ENCODE measurements at places on chromosomes 4 and X.

- DNase-seq, result no peak
Measured at GRCh38 chr4:108034565-108034964, 44.9 kb downstream of the HADH start.

DNA sequence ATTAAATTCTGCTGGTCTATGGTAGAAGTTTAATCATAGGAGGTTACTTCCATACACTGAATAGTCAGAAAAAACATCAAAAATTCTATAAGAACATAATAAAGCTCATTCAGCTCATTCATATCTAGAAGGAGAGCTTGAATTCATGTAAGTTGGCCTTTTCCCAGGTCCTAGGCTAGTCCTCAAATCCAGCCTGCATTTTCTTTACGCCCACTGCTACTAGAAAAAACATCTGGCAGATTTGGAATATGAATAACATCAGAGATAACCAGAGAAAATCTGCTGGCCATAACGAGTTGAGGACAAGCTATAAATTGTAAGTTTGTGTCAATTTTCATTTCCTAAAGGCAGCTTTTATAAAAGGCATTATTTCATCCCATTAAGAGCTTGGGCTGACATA, 95.5 kb downstream of the MXRA5 start:
- DNase-seq, result no peak

GRCh38 chr4:24060932-24061331, 171.1 kb upstream of the PPARGC1A start:
- no peak for DNase-seq

- no peak for DNase-seq
Measured at GRCh38 chr4:172188248-172188988, 375.2 kb downstream of the GALNTL6 start.

DNA sequence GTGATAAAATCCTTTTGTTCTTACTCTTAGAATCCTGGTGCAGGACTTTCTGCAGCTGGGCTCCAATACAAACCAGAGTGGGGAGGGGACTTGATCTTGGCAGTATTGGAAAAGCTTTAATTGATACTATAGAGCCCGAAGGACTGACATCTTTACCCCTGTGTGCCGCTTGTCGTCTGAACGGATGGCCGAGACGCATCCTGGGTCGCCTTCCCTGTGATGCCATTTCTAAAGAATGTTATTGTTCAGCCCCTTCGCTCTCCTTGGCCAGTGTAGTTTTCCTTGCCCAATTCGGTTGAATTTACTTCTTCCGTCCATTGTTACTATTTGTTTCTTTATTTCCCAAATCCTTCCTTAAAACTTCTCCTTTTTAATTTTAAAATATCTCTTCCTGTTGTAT, 80.9 kb downstream of the CLDN34 start:
- no peak for DNase-seq

- DNase-seq, result no peak
Measured at GRCh38 chrX:37796805-37797204, 16.9 kb downstream of the CYBB start.

- DNase-seq, result no peak
Measured at GRCh38 chr4:176957353-176958118, 164.8 kb upstream of the VEGFC start.
